ENCODE measurements at places on chromosomes 6 and 20.

DNA sequence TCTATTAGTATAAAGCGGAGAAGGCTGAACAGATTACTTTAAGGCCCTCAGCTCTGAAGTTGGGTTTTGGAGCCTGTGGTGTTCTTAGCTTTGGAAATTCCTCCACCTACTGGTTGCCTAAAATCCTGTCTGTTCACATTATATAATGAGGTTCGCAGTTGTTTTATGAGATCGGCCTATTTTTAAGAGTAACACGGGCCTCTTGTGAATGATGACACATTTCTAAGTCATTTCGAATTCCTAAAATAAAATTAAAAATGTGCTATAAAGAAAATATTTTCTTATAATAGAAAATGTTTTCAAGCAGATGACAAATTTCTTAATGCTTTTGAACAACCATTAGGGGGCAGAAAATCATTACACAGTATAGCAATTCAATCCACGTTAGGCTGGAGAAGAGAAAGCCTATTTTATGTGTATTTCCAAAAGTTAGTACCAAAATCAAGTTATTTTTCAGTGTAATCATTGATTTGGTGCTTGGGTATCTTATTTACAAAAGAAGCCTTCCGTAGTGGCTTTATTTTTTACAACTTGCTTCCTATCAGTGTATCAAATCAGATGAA, 15.8 kb upstream of the FAM8A1 start:
- DNase-seq: no peak

DNA sequence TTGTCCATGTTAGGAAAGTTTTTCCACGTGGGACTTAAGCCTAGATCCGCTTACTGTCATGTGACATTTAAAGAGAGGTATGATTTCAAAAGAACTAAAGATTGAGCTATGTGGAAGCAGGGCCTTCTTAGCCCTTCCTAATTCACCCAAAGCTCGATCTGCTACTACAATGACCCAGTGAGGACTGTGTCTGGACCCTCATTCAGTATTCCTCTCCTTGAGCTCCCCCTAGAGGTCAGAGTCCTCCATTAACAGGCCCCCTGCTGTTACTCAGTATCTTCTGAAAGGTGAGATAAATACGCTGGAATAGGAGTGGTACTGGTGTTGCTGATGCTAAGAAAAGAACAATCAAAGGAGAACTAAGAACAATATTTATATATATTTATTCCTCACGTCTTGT, 414.0 kb downstream of the GJA1 start:
- DNase-seq: no peak

GRCh38 chr6:158684745-158685324, 35.0 kb downstream of the SYTL3 start:
- no peak for DNase-seq

DNA sequence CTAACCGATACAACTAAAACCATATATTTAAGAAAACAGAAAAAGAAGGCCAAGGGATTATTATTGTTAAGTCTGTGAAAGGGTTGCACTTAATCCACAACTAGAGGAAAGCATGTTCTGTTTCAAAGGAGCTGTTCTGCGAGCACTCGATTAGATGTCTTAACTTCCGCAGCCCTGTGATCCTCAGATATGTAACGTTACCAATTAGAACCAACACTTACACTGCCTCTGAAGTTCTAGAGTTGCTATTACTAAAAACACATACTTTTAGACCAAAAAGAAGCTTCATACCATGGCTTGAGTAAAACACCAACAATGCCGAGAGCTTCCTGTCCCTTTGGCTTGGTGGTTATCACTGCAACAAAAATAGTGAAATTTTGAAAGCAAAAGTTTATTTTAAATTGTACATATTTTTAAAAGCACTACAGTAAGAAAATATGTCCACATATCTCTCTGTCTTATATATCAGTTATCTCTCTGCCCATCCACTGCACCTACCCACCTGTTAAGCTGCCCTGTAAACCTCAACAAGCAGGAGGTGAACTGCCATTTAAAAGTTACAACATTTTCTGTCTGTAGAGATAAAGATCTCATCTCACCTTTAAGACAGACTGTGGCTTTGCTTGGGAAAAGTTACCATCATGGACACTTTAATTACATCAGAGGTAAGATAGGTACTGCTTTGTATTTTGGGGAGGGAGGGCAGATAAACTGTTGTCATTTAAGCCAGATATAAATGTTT, 7.1 kb upstream of the DUSP22 start:
- no peak for DNase-seq

- no peak for DNase-seq
Observed at GRCh38 chr20:575230-575629, 31.6 kb upstream of the CSNK2A1 start.

DNA sequence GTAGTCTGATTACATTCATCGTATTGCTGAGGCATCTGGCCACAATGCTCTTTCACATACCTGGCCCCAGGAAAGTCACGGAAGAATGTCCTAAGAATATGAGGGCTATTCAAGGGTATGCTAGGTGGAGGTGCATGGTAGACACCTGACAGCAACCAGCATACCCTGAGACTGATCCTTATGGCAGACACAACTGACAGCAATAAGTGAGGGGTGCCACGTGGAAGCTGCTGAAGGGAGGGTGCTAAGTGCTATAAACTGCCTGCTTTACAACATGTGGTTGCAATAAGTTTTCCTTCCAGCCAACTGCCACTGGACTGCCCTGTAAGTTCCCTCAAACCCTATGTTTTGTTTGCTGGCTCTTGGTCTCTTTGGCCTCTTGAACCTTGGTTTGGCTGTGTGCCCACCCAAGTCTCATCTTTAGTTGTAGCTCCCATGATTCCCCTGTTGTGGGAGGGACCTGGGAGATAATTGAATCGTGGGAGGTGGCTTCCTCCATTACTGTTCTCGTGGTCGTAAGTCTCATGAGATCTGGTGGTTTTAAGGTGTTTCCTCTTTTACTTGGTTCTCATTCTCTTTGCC, 201.3 kb upstream of the MOCS1 start:
- DNase-seq: no peak

- no peak for DNase-seq
Observed at GRCh38 chr20:33158637-33159385, 9.1 kb upstream of the BPIFA2 start.

DNA sequence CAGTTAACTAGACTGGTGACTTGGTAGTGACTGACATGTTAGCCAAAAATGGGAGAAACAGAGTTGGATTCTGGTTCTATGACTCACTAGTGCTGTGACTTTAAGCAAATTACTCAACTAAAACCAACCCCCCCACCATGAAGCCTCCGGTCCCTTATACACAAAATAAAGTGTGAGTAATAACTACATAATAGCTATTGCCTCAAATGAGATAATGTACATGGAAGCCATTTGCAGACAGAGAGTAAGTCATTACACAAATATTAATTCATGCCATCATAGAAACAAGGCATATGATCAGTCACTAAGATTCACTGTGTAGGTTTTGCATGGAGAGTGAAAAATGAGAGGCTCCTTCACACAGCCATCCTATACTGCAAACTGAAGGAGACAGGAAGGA, 111.9 kb downstream of the HIVEP2 start:
- DNase-seq: no peak

All from stimulated activated CD8-positive, alpha-beta memory T cell treated with anti-CD3 and anti-CD28 coated beads, Interleukin-4, amount 100 ng/mL, for 24 hours (primary cell).